ENCODE measurements at places on chromosomes 2 and 18.

DNA sequence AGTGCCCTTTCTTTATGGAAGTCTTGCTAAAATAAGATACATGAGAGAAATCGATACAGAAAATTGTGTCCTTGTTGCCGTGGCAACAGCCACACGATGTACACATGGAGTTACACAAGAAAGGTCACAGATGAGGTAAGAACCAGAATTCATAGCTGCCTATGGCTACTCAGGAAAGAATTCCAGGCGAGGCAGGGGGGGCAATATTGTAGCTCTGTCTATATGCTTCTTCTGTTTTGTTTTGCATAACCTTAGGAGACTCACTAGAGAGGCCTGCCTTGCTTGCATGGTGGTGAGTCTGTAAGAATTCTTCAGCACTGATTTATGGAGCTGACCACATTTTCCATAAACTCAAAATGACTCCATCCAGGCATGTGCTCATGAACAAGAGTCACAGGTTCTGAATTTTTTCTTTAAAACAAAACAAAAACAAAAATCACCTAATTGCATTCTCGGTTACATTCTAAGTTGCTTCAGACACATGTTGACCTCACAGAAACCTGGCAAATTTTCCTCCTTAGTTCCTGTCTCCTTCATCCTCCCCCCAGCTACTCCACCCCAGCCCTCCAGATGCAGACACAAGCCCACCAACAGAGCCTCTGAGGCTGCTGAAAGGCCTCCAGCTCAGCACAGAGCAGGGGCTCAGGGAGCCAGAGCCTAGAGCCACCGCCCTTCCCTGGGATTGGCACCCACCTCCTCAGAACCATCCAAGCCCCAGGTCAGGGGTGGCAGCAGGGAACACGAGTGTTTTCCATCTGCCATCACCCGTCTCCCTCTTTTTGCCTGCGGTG lies 183.5 kb downstream of the ANTXR1 start:
- no peak for DNase-seq

GRCh38 chr2:239950144-239951128 lies 74.7 kb downstream of the NDUFA10 start:
- no peak for DNase-seq

DNA sequence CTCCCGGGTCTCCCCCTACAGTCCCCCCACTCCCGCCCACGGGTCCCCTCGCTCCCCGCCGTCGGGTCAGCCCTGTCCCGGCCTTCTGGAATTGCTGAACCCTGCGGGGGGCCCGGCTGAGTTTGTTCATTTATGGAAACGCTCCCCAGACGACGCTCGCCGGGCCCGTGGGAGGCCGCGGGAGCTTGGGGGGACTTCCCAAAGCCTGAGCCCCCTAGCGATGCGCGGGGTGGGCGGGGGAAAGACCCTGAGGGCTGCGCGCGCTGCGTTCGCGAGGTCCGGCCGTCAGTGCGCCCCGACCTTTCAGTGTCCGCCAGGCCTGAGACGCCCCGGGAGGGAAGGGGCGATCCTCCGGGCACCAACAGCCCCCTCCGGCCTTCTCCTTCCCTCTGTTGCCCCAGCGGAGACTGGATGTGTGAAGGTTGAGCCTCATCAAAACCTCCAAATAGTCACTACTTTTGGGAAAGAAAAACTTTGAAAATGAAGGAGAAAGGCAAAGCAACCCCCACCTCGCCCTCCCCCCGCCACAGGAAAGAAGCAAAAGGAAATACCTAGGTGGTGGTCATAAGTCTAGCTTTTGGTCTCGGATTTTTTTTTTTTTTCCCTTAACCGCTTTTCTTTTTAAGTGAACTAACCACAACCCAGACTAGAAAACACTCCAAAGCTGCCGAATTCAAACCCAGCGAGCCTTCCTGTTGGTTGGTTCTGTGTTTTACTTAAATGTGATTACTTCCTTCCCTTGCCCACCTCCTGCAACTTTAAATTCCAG lies 509 bp upstream of the CYS1 start:
- peak; percentile 28 for DNase-seq

GRCh38 chr2:133975676-133976428 lies 278.0 kb upstream of the MGAT5 start:
- peak; percentile 57 for DNase-seq

DNA sequence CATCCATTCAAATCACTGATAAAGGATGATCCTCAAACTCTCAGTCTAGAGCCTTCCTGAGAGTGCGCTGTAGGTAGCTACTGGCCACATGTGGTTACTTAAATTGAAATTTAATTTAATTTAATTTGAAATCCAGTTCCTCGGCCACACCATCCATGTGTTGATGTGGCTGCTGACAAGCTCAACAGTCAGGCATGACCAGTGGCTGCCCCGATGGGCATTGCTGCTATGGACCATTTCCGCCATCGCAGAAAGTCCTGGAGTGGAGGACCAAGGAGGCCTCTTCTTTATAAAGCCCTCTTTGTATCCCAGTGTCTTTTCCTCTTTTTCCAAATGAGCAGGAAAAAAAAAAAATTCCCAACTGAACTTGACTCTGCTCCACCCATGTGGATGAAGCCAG lies 100.6 kb downstream of the HDAC4 start:
- no peak for DNase-seq

DNA sequence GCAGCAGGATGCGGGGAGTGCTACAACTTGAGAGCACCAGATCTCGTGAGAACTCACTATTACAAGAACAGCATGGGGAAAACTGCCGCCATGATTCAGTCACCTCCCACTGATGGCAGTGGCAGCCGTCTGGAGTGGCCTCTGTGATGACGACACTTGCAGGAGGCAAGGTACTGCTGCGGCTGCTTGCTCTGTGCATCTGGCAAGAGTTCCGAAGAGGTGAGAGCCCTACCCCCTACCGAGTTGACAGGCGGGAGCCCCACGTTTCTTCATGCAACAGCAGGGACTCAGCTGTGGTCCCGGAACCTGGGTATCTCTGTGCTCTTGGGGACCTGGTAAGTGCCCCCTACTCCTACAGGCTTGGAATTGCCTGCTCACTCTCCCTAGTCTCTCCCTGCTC lies 1672.7 kb upstream of the TMEFF2 start:
- DNase-seq = no peak

DNA sequence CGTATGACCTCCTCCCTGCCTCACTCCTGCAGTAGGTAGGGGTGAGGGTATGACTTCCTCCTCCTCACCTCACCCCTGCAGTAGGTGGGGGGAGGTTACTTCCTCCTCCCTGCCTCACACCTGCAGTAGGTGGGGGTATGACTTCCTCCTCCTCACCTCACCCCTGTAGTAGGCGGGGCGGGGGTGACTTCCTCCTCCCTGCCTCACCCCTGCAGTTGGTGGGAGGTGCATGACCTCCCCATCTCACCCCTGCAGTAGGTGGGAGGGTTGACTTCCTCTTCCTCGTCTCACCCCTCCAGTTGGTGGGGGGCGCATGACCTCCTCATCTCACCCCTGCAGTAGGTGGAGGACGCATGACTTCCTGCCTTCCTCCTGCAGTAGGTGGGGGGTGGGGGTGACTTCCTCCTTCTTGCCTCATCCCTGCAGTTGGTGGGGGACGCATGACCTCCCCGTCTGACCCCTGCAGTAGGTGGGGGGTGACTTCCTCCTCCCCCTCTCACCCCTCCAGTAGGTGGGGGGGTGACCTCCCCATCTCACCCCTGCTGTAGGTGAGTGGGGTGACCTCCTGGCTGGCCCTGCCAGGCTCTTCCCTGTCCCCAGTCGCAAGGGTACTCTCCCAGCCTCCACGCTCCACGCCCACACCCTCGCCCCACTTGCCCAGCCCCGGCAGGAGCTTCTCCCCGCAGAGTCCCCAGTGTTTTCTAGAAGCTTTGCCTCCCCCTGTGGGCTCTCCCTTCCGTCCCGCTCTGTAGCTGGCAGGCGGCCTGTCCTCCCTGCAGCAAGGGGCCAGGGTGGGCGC lies 39.3 kb downstream of the TSHZ1 start:
- peak; percentile 7 for DNase-seq

- no peak for DNase-seq
These were observed 9.9 kb downstream of the PRKAG3 start for GRCh38 chr2:218821605-218822211.

DNA sequence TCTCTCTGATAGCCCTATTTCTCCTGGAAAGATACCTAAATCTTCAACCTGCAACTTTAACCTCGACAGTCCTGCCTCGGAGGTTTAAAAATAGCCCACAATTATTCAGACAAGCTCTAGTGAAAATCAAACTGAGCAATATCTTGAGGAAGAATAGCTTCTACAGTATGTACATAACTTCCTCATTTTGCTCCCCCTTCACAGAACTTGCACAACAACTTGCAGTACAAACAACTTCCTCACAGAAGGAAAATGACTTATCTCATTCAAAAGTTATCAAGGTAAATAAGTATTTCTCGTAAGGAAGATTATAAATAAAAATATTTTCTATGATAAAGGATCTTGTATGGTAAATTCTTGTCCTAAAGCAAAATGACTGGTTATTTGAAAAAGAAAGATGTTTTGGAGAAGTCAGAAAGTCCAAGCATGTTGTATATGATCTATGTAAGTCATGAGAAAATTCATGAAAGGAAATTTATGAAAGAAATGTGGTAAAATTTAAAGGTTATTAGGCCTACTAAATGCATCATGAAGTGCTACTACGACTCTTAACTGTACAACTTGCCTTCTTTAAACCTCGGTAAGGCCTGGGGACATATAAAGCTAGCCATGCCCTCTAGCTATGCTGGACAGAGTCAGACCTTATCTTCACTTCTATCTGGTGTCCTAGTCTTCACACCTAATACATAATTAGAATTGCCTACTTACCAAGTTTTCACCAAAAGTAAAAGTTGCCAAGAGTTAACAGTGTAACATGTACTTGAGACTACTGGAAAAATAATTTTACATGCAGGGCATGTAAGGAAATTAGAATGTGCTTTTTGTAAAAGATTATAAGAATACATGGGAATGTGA lies 394.5 kb downstream of the DLGAP1 start:
- no peak for DNase-seq
